SJSA1 (cell line): ENCODE measurements at places on chromosomes 11 and 22.

DNA sequence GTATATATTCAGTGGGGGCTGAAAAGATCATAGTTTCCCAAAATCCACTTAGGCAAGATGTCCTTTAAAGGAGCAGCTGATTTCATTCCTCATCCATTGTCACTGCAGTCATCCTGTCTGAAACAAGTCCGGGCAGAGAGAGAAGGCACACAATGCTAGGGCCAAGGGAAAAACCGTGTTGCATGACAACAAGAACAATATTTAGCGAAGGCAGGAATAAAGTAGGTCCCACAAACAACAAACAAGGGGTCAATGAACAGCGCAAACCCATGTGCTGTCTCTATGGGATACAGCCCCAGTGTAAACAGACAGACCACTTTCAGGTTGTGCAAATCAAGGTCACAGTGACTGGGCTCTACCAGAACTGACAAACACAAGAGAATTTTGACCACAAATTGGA, 9.0 kb downstream of the PAMR1 start:
- DNase-seq = no peak

- no peak for DNase-seq
Measured at GRCh38 chr11:119774172-119774763, 45.3 kb upstream of the NECTIN1 start.

GRCh38 chr11:97325693-97326092, 935.9 kb downstream of the JRKL start:
- no peak for DNase-seq

GRCh38 chr11:73461335-73461840, 85.2 kb downstream of the RELT start:
- DNase-seq = no peak

- peak; percentile 47 for DNase-seq
Measured at GRCh38 chr11:124644426-124645280, 22.0 kb downstream of the TBRG1 start.

- no peak for DNase-seq
Measured at GRCh38 chr11:15276621-15277020, 161.9 kb downstream of the INSC start.

DNA sequence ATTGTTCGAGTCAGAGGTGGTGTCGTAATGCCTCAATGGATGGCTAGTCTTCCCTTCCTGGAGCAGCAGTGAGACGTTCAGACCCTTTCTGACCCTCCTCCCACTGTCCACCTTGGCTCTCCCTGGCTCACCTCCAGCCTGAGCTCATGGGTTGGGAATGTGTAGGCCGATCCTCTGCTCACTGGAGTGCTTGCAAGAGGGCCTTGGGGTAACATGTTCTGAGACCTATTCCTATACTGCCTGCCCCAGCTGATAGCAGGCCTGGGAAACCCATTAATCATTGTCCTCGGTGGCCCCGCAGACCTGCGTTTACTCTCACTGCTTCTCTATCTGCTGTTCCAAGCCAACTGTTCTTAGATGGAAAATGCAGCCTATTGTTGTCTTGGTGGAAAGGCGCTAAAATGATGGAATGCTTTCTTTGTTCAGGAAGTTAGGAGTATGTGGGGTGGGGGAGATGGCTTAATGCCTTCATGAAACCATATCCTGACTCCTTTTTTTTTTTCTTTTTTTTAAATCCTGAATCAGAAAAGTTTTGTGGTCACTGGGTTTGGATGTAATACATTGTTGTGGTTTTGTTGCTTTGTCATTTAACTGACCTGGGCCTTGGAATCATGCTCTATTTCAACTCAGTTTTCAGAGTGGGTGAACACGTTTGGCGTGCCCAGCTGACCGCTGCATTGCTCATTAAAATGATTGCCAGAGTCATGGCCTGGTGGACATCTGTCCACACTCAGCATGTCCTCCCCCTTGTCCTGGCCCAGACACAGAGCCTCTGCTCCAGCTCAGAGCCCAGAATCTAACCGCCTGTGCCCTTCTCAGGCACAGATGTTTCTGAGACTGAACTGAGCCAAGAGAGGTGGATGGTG, 72.5 kb downstream of the MICAL2 start:
- DNase-seq = peak; percentile 97

GRCh38 chr11:16933291-16933690, 80.9 kb downstream of the PLEKHA7 start:
- no peak for DNase-seq

- no peak for DNase-seq
Measured at GRCh38 chr11:132644520-132645239, 887.6 kb downstream of the OPCML start.

GRCh38 chr22:47574556-47574955, 812.1 kb downstream of the TBC1D22A start:
- DNase-seq = no peak

GRCh38 chr11:130206141-130206540, 46.6 kb downstream of the ST14 start:
- DNase-seq = no peak

DNA sequence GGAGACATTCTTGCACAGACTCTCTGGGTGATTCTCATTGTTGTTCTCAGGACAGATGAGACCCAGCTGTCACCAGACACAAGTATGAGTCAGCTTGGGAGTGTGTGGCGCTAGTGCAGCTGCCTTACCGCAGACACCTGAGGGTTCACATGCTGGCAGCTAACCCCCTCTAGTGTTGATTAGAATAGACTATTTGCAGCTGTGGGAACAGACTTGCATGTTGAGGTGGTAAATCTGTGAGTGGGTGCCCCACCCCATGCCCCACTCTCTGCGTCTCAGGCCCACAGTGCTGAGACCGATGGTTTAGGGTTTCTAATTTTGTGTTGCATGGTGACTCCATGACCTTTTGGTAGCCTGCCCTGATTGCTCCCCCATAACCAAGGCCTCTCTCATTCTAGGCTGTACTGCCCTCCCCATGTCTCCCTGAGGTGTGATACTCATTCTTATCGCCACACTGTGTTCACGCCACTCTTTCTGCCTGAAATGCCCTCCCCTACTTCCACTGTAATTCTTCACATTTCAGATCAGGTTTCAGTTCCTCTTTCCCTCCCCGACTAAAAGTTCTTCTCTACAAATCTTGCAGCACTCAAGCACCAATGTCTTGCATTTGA, 73.7 kb upstream of the KIRREL3 start:
- DNase-seq = peak; percentile 73

DNA sequence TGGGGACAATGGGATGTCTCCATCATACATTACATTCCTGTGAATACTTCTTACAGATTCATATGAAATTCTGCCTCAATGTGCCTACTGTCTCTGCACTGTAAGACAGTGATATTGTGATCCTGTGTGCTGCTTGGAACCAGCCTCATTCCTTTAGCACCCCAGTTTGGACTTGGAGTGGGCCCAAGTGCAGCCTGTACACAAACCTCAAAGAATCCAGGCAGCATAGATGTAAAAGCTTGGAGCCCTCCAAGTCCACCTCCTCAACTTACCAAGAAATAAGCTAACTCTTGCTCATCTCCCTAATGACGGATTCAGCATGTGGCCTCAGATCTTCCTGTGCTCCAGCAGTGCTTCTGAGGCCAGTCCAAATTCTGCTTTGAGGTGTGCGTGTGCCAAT, 24.4 kb downstream of the GRAP2 start:
- no peak for DNase-seq

DNA sequence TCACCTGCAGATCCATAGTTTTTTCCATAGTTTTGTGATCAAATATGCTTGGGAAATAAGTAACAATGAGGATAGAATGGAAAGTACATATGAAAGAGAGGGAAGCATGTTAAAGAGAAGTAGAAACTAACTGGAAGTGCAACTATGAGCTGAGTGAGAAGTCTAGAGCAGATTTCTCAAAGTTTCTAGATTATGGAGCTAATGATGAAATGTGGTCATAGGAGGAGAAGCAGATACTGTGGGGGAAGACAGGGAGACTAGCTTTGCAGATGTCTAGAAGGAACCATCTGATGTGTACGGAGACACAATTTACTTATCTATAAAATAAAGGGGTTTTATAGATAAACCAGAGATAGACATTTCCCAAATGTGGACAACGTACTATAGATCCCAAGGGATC, 37.1 kb downstream of the RELT start:
- no peak for DNase-seq

DNA sequence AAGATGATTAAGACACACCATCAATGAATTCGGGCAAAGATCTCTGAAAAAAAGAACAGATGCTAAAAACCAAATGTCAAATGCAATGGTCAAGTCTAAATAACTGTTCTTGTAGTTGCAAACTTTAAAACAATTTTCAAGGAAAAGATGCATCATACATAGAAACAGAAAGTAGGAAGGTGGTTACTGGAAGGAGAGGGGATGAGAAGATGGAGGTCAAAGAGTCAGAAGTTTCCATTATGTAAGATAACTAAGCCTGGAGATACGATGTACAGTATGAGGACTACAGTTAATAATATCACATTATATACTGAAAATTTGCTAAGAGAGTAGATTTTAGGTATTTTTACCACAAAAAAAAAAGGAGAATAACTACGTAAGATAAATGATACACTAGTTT, 27.1 kb downstream of the CWF19L2 start:
- no peak for DNase-seq

DNA sequence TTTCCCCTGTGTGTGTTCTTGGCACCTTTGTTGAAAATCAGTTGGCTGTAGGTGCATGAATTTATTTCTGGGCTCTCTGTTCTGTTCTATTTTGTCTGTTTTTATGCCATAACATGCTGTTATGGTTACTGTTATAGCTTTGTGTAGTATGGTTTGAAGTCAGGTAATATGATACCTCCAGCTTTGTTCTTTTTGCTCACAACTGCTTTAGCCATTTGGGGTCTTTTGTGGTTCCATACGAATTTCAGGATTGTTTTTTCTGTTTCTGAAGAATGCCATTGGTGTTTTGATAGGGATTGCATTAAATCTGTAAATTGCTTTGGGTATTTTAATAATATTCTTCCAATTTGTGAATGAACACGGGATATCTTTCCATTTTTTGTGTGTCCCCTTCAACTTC, 4.7 kb downstream of the PEX26 start:
- DNase-seq = no peak

GRCh38 chr11:111566324-111566723, 25.8 kb downstream of the LAYN start:
- DNase-seq = no peak
